ENCODE measurements at places on chromosomes 16 and 17. TPM values are rescaled to one million over a fixed set of nuclear protein-coding genes. Genes with fewer than 3 reads are reported as not detected.
A peak's percentile ranks its signal among the peaks of the same experiment; 100 is the strongest.

COG7 gene
- 14.9 TPM for polyA plus RNA-seq

DNA sequence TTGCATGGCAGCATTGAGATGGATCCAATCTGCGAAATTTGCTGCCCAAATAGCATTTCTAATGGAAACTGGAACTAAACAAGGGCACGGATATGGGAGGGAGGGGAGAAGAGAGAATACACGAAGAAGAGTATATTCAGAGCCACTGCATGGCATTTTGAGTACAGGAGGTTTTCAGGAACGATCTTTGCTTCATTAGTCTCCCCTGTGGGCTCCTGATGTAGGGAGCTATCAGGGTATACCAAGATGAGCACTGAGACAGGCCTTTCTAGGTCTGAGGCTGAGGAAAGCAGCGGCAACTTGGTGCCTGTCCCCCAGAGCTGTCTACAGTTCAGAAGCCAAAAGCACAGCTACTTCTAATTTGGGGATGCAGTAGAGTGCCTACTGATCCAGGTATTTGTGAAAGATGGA is 257.7 kb upstream of the PMFBP1 start:
- no peak for DNase-seq
- H3K27me3 ChIP-seq = no peaks in the 10 kb centered on the region
- peaks cover 6% of the 10 kb centered on the region for H3K36me3 ChIP-seq
- no peak overlapping the region for H3K4me3 ChIP-seq

GRCh38 chr17:8409966-8410882 is 12.6 kb upstream of the RNF222 start:
- no peak overlapping the region for H3K4me3 ChIP-seq
- H3K27me3 ChIP-seq = no peaks in the 10 kb centered on the region

DNA sequence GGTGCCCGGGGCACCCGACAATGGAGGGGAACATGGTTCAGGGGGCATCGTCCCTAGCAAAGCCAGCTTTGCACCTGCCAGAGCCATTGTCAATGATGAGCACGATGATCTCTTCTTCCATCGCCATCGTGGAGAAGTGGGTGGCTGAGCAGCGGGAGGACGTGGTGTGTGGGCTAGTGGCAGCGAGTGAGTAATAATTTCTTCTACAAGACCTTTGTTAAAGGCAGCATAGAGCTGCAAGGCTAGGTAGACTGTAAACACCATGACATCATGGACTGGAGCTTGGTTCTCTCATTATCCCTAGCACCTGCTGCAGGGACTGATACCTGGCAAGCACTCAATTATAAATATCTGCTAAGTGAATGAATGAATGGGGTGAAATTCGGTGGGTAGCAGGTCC is 6.7 kb upstream of the HEATR3 start:
- no peak overlapping the region for H3K4me3 ChIP-seq
- DNase-seq = no peak
- no peaks in the 10 kb centered on the region for H3K4me1 ChIP-seq
- no peaks in the 10 kb centered on the region for H3K36me3 ChIP-seq
- no peak overlapping the region for H3K27ac ChIP-seq

DNA sequence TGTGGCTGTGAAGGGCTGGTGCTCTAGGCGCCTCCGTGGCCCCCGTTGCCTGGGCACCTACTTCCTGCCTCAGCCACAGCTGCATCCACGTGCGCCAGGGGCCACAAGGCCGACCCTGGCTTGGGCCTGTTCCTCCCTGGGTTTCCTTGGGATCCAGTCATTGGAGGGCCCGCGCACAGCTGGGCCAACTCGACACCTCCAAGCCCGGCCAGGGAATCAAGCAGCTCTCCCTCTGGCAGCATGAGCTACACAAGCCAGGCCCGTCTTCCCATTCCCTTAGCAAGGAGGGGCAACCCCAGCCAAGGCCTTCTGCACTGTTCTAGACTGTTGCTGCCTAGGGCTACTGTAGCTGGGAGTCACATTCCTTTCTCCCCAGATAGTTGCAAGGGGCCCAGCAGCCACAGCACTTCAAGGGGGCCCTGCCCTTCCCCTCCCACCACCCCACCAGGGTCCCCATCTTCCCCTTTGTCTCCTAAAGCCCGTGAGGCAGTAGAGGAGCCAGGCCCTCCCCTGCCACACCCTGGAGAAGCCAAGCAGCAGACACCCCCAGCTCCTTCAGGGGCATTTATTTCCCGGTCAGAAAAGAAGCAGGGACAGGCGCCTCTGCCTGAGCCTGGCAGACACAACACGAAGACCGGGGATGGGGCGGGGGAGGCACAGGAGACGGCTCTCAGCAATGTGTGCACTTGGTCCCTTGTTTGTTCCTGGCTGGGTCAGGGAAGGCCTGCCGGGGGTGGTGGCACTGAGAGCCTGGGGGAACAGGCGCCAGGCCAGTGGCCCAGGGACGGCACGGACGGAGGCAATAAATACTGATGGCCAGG is 3.8 kb downstream of the ARHGDIA start:
- no peaks in the 10 kb centered on the region for H3K27me3 ChIP-seq
- peaks cover 11% of the 10 kb centered on the region for H3K4me1 ChIP-seq
- H3K27ac ChIP-seq = no peak overlapping the region
- H3K36me3 ChIP-seq = peaks cover 28% of the 10 kb centered on the region
- DNase-seq = peak; percentile 22

DNA sequence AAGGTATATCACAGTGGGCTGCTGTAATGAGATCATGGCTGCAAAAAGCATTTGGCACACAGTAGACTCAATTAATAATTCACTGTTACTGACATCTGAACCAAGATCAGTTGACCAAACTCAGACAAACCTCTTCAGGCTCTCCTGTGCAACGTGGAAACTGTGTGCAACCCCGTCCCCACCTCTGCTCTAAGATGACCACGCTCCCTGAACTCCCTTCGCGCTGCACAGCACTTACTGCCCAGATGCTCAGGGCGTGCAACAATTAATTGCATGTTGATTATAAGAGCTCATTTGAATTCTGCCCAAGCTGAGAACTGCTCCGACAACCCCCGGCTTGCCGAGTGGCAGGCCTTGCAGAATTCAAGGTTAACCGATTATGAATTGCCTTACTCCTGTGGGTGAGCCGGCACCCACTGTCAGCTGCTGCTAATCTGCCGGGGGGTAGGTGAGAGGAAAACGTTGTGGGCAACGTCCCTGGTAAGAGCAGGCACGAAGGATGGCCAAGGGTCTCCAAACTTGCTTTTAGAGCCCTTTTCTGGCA is 1.3 kb upstream of the GSG1L start:
- H3K27ac ChIP-seq = no peak overlapping the region
- H3K27me3 ChIP-seq = peaks cover 19% of the 10 kb centered on the region
- peaks cover 2% of the 10 kb centered on the region for H3K4me1 ChIP-seq
- no peaks in the 10 kb centered on the region for H3K36me3 ChIP-seq
- H3K4me3 ChIP-seq = no peak overlapping the region

DNA sequence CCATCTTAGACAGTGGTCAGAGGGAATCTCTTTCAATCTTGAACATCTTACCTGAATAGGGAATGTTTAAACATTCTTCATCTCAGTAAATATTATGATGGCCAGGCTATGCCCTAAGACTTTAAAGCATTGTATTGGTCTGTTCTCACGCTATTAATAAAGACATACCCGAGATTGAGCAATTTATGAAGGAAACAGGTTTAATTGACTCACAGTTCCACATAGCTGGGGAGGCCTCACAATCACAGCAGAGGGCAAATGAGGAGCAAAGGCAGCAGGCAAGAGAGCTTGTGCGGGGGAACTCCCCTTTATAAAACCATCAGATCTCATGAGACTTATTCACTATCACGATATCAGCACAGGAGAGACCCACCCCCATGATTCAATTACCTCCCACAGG is 55.3 kb upstream of the SOX9 start:
- no peaks in the 10 kb centered on the region for H3K27me3 ChIP-seq
- H3K4me3 ChIP-seq = no peak overlapping the region
- no peaks in the 10 kb centered on the region for H3K36me3 ChIP-seq
- no peak for DNase-seq
- no peaks in the 10 kb centered on the region for H3K4me1 ChIP-seq

SDR42E2 gene
- 0.11 TPM for polyA plus RNA-seq

GRCh38 chr16:4378999-4379690 is 7.5 kb downstream of the VASN start:
- H3K27ac ChIP-seq = no peak overlapping the region
- no peak overlapping the region for H3K4me3 ChIP-seq
- peaks cover 2% of the 10 kb centered on the region for H3K36me3 ChIP-seq
- peaks cover 39% of the 10 kb centered on the region for H3K4me1 ChIP-seq
- H3K27me3 ChIP-seq = no peaks in the 10 kb centered on the region

KIF2B gene
- polyA plus RNA-seq = not detected

CCT6B gene
- 1.5 TPM for polyA plus RNA-seq

DNA sequence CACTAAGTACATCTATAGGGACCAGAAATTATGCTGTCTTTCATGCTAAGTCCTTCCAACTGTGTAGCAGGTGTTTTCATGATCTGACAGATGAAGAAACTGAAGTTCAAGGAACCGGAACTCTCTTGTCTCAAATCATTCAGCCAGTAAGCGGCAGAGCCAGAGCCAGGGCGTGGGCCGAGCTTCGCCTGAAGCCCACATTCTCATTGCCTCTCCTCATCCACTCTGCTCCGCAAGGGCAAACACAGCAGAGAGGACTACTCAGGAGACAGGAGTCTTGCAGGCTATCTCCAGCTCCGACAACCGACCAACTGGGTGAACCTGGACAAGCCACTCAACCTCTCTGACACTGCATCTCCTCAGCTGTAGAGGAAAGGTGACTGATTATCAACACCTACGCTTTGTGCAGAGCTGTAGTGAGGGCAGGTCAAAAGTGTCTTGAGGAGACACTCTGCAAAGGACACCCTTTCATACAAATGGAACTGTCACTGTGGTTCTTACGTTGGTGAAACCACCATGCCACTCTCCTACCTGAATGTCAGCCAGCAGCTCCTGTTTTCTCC is 72.9 kb downstream of the CYTH1 start:
- H3K36me3 ChIP-seq = no peaks in the 10 kb centered on the region
- peak overlapping the region; percentile 1 for H3K27ac ChIP-seq
- H3K27me3 ChIP-seq = no peaks in the 10 kb centered on the region
- H3K4me1 ChIP-seq = peaks cover 1% of the 10 kb centered on the region

OTOP2 gene
- not detected for polyA plus RNA-seq

- H3K27ac ChIP-seq = no peak overlapping the region
- H3K4me1 ChIP-seq = no peaks in the 10 kb centered on the region
- H3K36me3 ChIP-seq = no peaks in the 10 kb centered on the region
- DNase-seq = peak; percentile 37
- no peak overlapping the region for H3K4me3 ChIP-seq
These were observed 62.2 kb downstream of the UTP18 start for GRCh38 chr17:51322390-51323029.

AHSP gene
- 0.30 TPM for polyA plus RNA-seq

- DNase-seq = peak; percentile 6
- no peaks in the 10 kb centered on the region for H3K36me3 ChIP-seq
- H3K4me3 ChIP-seq = no peak overlapping the region
- H3K27me3 ChIP-seq = no peaks in the 10 kb centered on the region
- H3K4me1 ChIP-seq = no peaks in the 10 kb centered on the region
These were observed 667.4 kb upstream of the SALL1 start for GRCh38 chr16:51818342-51818944.

DNA sequence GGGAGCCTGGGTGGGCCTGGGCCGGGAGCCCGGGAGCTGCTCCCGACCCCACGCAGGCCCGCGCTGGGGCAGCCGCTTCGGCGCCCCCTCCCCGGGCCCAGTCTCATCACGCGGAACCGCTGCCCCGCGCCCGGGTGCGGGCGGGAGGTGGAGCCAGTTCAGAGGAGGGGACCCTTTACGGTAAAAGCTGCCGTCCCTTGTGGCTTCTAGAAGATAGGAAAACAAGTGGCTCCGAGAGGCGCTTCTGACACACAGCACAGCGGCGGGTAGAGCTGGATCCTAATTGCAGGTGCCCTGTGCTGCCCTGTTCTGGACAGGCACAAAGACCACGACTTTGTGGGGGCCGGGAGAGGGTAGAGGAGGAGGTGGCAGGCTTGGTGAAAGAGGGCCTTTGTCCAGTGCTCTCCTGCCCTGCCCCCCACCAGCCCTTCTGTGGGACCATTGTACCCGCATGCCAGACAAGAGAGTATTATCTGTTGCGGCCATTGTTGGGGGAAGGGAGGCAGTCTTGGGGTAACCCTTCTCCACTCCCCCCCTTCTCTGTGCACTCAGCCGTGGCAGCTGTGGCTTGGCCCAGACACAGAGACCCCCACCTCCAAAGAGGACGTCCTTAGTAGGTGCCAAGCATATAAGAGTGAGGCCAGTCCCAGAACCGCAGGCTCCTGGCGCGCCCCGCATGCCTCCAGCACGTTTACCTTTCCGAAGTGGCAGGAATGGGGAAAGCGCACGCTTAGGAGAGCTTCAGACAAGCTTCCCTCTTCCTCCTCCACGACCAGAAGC is 736 bp downstream of the CNP start:
- peaks cover 22% of the 10 kb centered on the region for H3K36me3 ChIP-seq
- H3K27me3 ChIP-seq = no peaks in the 10 kb centered on the region
- H3K4me1 ChIP-seq = no peaks in the 10 kb centered on the region
- peak overlapping the region; percentile 80 for H3K4me3 ChIP-seq

KRT12 gene
- polyA plus RNA-seq = not detected

- H3K4me3 ChIP-seq = no peak overlapping the region
- H3K36me3 ChIP-seq = no peaks in the 10 kb centered on the region
- DNase-seq = peak; percentile 61
These were observed 10.1 kb upstream of the SLC16A5 start for GRCh38 chr17:75077496-75078283.

UTP18 gene
- 40.3 TPM for polyA plus RNA-seq

ASPSCR1 gene
- polyA plus RNA-seq = 29.5 TPM

ZSCAN10 gene
- not detected for polyA plus RNA-seq

DNA sequence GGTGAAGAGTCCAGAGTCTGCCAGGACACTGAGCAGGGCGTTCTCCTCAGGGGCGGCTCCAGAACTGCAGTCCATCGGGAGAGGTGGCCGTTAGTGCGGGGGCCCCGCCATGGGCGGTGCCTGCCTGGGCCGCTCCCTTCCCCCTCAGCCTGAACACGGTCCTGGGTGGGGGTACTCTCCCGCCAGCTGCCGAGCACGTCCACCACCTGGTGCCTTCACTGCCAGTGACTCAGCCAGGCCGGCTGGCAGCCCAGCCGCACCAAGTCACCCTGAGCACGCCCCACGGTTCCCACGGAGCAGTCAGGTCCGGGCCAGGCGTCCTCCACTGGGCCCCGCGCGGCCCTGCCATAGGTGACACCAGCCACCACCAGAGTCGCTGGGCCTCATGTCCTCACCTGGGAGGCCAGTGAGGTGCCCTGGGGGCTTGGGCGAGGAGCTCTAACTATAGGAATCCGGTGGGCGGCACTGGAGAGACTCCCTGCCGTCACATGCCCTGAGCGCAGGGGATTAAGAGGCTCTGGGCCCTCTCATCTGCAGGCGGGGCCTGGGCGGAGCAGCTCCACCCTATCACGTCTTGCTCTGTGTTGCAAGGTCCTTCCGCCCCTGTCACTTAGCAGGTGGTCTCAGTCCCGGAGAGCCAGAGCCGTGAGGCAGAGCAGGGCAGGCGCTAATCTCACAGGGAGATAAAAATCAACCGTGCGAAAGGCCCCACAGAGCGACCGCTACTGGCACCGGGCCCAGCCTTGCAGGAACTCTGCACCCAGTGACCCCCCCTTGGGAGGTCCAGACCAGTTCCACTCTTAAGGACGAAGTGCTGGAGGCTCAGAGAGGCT is 14.3 kb downstream of the PIEZO1 start:
- DNase-seq = peak; percentile 92
- no peak overlapping the region for H3K4me3 ChIP-seq
- no peaks in the 10 kb centered on the region for H3K36me3 ChIP-seq
- H3K4me1 ChIP-seq = peaks cover 39% of the 10 kb centered on the region

DNA sequence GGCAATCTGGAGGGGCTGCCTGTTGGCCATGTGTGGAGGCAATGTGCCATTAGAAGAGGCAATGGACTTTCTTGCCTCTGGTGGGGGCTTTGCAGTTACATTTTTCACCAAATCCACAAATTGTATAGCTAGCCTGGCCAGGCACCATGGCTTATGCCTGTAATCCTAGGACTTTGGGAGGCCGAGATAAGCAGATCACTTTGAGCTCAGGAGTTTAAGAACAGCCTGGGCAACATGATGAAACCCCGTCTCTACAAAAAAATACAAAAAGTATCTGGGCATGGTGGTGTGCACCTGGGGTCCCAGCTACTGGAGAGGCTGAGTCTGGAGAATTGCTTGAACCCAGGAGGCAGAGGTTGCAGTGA is 2.7 kb upstream of the RNF112 start:
- no peaks in the 10 kb centered on the region for H3K36me3 ChIP-seq
- H3K4me1 ChIP-seq = no peaks in the 10 kb centered on the region
- no peak overlapping the region for H3K4me3 ChIP-seq

All from lung (tissue), 17 donors.